ENCODE measurements at places on chromosomes 12 and 14.

DNA sequence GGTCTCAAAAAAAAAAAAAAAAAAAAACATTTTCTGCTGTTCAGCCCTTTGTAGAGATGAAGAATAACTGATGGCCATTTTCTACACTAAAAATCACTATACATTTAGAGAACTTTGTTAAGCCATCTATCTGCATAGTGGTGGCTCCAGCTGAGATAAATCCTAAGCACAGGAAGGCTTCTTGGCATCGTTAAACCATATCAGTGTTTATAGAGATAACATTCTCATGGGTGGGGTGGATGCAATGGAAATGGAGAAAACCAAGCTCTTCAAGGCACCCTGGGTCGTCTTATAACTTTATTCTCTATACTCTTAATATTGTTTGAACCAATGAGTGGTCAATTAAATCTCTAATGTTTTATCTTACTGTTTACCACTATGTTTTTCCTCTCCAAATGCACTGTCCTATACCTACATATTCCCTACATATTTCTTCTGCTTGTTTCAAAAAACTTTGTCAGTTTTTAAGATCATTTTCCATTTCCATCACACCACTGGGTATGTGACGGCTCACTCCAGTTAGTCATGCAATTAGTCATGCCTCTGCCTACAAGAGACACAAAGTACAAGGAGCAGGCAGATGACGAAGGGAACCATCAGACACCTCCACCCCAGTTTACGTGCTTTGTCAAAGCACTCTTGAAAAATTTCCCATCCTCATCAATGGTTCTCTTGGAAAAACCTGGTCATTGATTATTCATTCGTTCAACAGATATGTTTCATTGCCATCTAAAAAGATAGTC, 119.3 kb upstream of the OVCH1 start:
- DNase-seq, result peak; percentile 26

GRCh38 chr12:87491089-87491488, 538.1 kb downstream of the C12orf50 start:
- no peak for DNase-seq

DNA sequence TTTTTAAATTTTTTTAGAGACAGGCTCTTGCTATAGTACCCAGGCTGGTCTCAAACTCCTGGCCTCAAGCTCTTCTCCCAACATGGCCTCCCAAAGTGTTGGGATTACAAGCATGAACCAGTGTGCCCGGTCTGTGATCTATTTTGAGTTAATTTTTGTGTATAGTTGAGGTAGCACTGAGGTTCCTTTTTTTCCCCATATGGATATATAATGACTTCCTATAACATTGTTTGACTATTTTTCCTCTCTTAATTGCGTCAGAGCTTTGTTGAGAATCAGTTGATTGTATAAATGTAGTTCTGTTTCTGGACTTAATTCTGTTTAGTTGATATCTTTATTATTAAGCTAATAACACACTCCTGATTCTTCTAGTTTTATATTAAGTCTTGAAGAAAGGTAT, 8.6 kb upstream of the M6PR start:
- no peak for DNase-seq

DNA sequence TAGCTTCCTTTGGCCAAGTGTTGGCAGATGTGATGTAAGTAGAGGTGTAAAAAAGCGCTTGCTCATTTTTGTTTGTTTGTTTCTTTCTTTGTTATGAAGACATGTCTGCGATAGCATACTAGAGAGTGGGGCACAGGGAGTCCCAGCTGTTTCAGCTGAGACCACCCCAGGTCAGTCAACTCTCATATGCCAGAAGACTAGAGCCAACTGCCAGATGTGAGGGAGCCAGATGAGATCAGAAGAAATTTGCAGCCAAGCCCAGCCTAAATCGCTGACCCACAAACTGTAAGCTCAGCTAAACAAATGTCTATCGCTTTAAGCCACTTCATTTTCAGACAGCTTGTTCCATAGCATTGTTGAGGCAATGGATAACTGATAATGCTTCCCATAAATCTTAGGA, 397.1 kb downstream of the APAF1 start:
- DNase-seq, result no peak

- no peak for DNase-seq
Measured at GRCh38 chr12:64538121-64538520, 72.2 kb upstream of the RASSF3 start.

DNA sequence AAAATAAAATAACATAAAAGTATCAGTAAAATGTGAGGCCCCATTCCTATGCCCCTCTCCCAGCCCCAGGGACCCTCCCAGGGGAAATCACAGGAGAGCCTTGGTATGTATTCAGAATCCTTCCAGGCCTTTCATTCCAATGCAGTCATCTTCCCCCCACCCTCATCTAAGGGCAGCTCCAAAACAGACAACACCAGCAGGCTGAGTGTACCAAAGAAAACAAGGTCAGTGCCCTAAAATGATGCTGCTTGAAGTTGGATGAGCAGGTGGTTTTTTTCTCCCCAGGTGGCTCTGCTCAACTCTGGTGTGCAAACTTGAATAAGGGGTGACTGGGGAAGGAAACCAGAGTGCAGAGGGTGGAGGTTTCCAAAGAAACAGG, 56.2 kb downstream of the TSPAN9 start:
- DNase-seq, result no peak

DNA sequence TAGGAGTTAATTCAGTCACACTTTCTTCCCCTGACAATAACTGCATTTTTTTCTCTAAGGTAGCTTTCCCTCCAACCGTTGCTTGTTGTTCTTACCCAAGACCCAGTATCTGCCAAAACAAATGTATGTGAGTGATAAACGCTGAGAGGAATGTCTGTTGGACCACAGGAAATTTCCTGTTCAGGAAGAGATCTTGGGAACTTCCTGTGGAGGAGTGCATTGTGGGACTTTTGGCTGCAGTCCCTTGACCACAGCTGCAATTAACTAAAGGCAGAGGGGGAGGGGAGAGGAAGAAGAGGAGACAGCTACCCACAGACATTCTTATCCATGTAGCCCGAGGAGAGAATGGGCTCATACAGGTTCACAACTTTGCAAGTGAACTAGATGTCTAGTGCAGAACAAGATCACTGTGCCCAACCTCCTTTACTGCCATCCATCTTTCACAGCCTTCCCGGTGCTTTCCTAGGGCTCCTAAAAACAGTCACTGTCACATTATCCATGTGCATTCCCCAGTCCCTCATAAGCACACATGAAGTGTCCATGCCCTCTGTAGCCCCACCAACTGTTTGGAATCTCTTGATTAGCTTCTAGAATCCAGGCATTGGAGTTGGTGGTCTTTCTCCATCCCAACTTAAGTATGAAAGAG, 149.5 kb downstream of the ETV6 start:
- peak; percentile 35 for DNase-seq

- DNase-seq, result no peak
Measured at GRCh38 chr14:104863923-104864266, 1.2 kb upstream of the CEP170B start.

DNA sequence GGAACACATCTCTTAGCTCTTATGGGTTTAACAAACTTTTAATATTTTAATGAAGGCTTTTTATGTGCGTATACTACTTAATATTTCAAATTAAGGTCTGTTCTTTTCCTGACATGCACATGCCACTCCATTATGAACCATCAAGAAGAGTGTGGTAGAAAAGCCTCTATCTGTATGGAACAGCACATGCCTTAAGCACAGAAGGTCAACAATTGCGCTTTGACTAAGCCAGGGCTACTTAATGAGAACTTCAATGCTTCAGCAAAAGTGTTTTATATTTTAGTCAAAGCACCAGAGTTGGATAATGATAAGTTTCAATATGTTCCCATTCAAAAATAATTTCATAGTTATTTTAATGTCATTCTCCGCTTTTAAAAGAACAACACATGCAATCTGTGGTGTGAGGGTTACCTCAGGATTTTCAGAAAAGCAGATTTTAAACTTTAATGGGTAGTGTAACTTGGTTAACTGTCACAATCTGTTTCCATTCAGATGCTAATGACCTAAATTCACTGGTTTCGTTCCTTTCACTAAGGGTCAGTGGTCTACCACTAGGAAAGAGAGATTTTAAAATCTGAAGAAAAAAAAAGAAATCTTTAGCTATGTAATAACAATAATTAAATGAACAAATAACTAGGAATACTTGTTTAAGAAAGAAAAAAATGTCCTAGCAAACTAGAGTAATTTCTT, 193.4 kb upstream of the NOVA1 start:
- DNase-seq, result no peak

DNA sequence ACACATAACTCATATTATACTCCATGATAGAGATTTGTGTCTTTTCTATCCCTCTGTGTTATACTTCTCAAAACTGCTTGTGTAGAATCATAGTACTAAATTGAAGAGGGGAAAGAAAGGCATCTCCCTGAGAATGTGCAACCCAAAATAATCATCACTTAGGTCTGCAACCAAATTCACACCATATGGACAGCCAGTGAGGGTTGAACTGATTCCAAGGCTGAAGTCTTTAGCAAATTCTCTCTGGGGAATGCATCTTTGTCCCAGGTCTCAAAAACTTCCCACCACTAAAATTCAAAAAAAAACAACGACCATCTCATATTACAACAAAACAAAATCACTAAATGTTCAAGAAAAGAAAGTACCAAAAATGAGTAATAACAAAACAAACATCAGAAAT, 11.0 kb downstream of the ZFC3H1 start:
- no peak for DNase-seq

Measured in T1000 (cell line).